Stimulated activated CD8-positive, alpha-beta memory T cell treated with anti-CD3 and anti-CD28 coated beads, Interleukin-2, amount 100 ng/mL, for 1 hour (primary cell): ENCODE measurements at places on chromosomes 5 and 9.

DNA sequence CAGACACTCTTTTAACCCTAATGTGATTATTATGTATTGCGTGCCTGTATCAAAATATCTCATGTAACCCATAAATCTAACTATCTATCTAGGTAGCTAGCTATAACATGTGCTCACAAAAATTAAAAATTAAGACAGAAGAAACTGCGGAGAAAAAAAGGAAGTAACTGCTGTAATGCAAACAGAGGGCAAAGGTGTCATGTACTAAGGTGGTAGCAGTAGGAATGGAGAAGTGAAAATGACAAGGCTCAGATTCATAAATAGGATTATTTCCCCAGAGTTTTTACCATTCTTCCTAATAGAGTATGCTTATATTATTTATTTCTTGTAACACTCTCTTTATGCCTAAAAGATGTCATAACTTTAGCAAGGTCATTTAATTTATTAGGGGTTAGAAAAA lies 1527.5 kb upstream of the C9orf72 start:
- no peak for DNase-seq

GRCh38 chr5:120415985-120416384 lies 48.1 kb upstream of the PRR16 start:
- no peak for DNase-seq

GRCh38 chr5:150073086-150073625 lies 13.2 kb downstream of the CSF1R start:
- DNase-seq = no peak

DNA sequence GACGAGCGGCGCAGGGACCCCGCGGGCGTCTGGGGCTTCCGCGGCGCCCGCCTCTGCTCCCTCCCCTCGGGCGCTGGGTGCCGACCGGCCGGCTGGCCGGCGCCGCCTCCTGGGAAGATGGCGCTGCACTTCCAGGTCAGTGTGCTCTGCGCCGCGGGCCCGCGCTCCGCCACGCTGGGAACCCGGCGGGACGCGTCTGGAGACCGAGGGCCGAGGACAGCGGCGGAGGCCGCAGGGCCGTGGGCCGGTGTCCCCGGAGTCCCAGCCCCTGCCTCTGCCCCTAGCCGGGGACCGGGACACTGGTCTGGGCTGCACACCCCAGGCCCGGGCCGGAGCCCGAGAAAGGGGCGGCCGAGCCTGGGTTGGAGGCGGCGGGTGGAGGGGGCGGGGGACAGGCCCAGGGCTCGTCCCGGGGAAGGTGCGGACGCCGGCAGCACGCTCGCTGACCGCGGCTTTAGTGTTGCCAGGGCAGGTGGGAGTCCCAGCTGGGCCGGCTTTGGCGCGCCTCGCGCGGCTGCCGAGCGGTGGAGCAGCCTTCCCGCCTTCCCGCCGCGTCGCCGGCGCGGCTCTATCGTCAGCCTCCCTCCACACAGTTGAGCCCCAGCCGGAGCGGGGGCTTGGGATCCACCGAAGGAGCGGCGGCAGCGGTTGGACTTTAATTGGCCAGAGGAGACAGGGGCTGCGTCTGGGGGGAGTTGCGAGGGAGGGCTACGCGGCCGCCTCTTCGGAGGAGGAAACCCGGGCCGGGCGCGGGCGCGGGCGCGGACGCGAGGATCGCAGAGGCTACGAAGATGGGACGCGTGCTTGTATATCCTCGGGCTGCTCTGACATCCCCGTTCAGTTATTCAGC lies at the start of gene RANBP17:
Gene RANBP17 (plus strand): TSS at position 102 of the 850 bp plus-strand sequence.
- DNase-seq = no peak

GRCh38 chr5:136057401-136058038 lies 28.7 kb downstream of the TGFBI start:
- no peak for DNase-seq

DNA sequence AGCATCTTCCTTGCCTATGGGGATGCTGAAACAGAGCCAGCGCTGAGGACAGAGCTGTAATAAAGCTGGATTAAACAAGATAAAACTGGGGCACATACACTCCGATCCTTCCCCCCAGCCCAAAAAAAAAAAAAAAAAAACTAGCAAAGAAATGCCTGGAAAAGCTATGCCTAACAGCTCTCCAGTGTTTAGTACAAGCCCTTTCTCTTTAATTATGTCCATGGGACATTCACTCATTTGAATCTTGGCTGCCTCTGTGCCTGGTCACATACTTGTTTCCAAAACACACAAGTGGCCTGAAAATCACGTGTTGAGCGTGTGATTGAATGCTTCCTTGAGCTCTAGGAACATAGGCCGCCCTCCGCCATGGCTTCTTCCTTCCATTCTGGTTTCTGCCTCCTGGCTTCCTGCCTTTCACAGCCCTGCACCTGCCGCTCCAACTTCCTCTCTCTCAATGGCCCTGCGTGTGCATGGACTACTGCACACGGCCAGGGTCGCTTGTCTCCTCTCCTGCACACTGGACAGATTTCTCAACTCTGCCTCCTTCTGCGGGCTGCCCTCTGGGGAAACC lies 111.0 kb upstream of the RETREG1 start:
- no peak for DNase-seq

DNA sequence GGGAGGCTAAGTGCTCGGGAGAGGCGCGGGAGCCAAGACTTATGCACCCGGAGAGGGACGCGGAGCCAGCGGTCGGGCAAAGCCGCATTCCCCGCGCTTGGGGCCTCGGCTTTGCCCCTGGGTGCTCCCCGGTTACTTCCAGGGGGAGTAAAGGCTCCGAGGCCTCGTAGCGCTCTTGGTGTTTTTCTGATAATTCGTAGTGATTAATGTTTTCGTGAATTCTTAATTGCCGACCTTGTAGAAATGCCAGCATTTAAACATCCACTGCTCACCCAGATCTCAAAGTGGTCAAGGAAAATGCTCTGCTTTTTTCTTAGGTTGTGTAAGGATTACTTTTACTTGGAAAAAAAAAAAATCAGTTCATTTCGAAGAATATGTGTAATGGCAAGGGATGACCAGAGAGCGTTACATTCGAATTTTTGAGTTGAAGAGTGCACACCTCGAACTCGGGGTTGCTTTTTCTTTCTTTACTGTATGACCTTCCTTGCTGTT lies 654 bp upstream of the TUT7 start:
- no peak for DNase-seq

- no peak for DNase-seq
These were observed 1.5 kb downstream of the RNF44 start for GRCh38 chr5:176535664-176536131.

DNA sequence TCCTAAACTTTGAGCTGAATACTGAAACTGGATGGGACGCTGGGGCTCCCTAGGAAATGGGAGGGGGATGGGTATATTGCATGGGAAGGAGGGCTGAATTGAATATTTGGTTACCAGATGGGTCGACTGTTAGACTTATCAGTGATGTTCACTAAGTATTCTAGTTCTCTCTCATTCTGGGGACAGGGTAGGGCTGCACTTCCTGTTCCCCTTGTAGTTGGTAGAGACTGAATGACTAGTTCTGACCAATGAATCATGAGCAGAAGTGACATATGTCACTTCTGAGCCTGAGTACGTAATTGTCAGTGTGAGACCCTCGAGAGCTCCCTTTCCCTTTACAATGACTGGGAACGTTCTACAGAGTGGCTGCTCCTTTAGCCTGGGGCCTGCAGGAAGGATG lies 55.5 kb upstream of the DMRT1 start:
- DNase-seq = no peak

DNA sequence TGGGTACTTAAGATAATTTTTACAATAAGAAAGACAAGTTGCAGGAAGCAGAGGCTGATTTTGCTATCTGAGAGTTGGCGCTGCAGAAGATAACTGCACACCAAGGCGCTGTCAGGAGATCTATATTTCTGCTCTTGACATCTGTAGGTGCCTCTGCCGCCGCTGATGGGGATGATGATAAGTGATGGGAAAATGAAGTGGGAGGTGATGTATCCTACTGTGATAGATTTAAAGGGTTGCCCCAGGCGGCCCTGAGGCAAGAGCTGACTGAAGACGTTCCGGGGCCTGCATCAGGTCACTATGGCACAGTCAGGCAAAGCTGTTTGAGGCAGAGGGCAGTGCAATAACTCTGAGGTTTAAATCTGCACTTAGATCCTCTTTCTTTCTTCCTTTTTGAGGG lies 78.1 kb downstream of the SNCAIP start:
- DNase-seq = no peak

DNA sequence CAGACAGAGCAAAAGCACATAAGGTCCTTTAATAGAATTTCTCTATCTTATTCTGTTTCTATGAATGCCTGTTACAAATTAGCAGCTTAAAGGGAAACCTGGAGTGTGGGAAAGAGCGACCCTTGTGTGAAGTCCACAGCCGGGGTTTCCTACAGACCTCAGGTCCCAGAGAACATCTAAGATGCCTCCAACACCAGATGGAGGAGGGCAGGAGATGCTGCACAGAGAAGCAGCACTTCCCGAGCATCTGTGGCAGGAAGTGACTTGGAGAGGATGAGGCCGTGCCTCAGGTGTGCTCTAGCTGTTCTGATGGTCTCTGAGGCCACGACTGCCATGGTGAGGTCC lies 26.8 kb downstream of the IRF1 start:
- DNase-seq = no peak

GRCh38 chr9:35940458-35941407 lies 17.2 kb downstream of the OR2S2 start:
- no peak for DNase-seq

- DNase-seq = no peak
These were observed 234.3 kb downstream of the NR3C1 start for GRCh38 chr5:143168921-143169810.

GRCh38 chr5:117454716-117455212 lies 880.1 kb upstream of the SEMA6A start:
- DNase-seq = no peak

DNA sequence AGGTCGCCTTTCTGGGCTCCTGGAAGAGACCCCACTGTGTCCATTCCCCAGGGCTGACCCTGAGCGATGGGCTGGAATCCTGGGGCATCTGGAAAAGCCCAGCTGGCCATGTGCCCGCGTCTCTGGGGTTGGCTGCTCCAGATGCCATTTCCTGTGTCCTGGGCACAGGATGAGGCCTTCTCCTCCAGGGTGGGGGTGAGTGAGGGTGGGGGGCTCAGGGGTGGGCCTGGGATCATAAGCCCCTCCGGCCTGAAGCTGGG lies 30.7 kb downstream of the PAEP start:
- DNase-seq = no peak

DNA sequence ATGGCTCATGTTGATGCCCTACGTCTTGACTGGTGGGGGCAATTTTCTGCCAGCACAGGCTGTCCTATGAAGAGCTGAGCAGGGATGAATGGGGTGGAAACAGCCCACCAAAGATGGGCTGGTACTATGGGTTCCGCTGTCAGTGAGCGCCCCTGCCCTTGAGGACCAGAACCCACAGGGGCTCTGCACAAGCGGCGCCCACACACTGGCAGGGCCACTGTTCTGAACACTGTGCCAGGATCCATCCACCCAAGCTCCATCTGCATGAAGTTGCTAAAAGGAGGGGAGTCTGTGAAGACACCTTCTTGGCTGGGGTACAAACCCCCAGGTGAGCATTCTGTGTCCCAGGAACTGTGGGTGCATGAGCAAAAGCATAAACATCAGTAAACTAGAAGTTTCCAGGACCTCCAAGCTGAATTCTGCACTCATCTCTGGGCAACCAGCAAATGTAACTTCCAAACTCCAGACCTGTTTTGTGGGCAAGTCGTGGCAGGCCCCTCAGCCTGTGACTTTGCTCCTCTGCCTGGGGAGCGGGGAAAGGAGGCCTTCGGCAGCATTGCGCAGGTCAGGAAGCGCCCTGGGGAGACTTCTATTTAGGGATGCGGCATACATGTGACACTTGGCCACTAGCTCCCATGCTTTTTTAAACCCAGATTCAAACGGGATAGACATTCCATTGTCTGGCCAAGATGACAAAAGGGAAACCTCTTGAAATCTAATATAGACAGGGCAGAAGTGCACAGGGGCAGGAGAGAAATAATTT lies 48.9 kb downstream of the PTPN3 start:
- no peak for DNase-seq

- DNase-seq = no peak
These were observed 176.9 kb downstream of the EBF1 start for GRCh38 chr5:158922816-158923215.

GRCh38 chr5:85388770-85389169 lies 1004.1 kb upstream of the EDIL3 start:
- no peak for DNase-seq

GRCh38 chr9:6909181-6909580 lies 151.4 kb downstream of the KDM4C start:
- DNase-seq = no peak

- DNase-seq = no peak
These were observed 3.1 kb downstream of the PTGES2 start for GRCh38 chr9:128124451-128124850.

DNA sequence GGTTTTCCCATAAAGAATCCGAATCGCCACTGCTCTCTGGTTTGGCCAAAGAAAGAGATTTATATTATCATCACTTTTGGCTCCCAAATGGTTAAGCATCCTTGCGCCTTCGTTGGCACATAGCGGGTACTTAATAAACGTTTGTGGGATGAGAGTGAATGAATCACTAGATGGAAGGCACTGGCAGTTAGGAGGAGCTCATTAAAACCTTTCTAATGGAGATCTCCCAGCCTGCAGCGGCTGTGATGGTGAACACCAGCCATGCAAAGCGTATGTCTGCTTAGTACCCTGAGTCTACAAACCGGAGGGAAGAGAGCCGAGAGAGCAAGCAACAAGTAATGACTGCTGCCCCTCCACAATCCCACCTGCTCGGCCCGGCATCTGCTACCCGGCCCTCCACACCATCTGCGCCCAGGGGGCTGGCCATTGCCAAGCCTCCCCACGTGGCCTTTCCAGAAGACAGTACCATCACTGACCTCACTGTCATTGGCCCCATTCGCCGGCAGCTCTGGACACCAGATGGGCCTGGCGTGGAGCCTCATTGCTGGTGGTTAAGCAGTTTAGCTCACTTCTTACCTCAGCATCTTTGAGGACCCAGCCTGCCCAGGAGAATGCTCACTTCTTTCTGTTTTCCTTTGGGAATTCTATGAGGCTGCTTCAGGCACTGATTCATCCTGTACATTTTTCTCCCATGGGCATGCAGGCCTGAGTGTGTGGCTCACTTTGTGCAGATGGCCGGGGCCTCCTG lies 39.3 kb upstream of the ANKRD33B start:
- DNase-seq = no peak

DNA sequence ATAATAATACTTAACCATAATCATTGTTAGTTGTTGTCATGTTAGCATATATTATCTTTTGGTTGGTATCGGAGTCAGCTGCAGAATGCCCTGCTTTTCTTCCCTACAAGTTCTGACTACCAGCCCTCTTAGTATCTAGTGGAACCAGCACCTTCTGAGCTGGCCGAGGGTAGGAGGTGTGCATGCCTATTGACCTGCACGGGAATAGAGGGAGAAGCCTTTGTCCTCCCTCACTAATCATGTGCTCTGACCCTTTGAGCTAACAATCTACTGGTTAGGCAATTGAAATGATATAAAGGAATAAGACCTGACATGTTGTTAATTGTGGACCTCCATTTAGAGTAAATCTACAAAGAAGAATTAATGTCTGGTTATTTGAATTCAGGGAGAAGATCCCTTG lies 4.1 kb downstream of the PCSK5 start:
- DNase-seq = no peak

DNA sequence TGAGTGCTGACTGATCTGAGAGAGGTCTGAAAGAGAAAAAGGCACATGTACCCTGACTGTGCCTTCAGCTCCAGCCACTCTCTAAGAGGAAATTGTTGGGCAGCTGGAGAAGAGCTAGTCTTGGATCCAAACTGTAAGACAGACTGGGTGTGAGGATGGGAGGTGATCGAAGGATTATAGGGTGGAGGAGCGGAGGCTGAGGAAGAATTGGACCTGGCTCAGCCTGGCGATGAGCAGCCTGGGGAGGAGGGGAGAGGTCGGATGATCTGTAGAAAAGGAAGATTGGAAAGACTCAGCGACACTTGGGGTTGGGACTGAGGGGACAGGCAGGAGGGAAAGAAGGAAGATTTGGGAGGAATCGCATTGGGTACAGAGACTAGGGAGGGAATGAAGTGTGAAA lies 98.6 kb upstream of the SLC25A48 start:
- no peak for DNase-seq
